ENCODE measurements at places on chromosomes 5 and 9.
A peak's percentile ranks its signal among the peaks of the same experiment; 100 is the strongest.

DNA sequence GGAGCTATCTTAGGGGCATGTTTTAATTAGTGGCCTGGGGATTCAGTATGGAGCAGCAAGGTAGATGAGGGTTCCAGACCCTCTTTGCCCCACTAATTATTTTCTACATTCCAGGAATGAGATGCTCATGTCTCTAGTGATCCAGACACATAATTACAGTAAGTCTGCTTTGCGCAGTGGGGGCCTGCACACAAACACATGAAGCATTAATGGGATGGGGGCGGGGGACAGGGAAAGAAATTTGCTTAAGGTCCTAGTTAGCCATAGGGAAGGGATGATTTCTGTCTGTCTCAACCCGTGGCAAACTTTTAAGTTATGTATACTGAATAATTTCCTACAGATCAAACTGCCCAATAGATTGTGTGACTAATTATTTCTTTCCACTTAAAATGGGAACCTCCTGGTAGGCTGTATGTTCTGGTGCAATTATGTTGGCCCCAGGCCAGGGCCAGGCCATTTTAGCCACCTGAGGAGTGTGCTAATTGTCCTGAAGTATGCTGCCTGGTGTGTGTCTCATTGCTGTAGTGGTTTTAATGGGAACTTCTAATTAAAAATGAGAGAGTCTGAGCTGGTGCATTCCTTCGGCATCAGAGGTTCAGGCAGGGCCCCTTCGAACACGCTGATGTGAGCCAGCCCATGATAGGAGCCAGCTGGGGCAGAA lies 134.4 kb downstream of the PTTG1 start:
- DNase-seq, result no peak

DNA sequence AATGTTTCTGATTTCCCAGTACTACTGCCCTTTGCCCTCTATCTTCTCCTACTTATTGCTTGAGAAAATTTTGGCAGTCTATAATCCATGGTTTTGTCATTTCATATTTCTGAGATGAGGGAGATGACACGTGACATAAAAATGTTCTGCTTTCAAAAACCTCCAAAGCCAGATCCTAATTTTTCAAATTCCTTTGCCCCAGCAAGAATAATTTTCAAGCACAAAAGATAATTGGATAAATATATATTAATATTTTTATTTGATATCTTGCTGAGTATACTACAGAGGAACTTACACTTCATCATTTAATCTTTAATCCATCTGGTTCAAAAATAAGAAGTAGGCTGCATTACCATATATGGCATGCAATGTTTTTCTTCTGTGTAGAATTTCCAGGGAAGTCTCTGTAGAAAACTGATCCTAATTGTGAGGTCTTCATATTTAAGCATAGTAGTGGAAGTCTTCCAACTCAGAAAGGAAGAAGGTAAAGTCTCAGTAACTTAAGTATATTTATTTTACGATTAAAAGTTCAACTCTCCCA lies 1738.8 kb downstream of the EFNA5 start:
- DNase-seq, result no peak

DNA sequence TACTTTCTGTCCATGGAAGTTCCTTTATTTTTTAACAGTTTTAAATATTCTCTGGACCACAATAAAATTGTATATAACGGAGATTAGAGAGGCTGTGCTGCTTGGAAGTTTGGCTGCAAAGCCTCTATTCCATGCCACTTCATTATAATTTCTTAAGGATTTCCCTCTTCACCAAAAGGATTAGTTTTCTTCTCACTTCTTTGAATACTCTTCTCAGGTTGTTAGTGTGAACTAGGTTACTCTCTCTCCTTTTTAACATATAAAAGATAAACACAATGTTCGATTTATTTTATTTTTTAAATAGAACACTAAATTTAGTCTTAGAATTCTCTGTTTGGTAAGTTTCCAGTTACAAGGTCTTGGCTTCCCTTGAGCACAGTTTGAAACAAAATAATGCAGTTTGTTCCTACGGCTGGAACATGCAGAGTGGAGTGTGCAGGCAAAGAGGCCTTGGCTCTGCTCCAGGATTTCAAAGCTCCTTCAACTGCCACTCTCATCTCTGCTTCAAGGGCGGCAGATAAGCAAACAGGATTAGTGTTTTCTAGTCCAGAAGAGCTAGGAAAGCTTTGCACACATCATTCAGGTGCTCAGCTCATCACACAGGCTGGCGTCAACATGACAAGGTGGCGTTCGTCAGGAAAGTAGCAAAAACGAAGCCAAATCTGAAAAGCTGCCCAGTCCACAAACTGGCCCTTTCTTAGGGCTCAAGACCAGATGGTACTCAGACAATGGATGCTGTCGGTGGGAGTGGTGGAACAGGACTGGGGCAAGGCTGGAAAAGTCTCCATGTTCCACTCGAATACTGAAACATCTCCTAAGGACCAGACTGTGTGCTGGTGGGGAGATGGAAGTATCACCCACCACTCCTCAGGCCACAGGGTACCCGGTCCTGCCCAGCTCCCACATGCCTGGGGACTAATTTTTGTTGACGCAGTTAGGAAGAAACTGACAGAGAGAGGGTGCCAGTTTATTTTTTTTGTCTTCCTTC lies 286.6 kb downstream of the CRB2 start:
- no peak for DNase-seq

- DNase-seq, result no peak
Observed at GRCh38 chr9:8605096-8605495, 805.5 kb upstream of the DMAC1 start.

GRCh38 chr9:114321759-114322158 lies 1.1 kb upstream of the ORM1 start:
- DNase-seq, result no peak

GRCh38 chr9:95132366-95133324 lies 184.9 kb downstream of the FANCC start:
- no peak for DNase-seq

GRCh38 chr9:97740848-97741821 lies 44.0 kb upstream of the XPA start:
- peak; percentile 46 for DNase-seq

DNA sequence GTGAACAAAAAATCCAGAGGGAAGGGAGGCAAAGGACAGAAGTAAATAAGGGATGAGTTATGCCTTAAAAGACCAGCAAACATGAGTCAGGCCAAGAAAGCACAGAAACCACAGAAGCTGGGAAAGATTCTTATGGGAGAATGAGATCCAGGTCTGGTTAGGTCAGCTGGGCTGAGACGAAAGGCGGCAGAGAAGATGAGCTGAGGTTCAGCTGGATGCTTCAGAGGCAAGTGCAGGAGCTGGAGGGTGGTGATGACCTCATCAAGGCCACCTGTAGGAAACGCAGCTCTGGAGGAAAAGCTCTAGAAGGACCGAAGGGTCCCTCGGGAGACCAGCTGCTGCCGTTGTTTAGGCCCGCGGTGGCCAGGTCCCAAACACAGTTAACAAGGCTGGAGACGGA lies 152.0 kb downstream of the MYO10 start:
- DNase-seq, result no peak

DNA sequence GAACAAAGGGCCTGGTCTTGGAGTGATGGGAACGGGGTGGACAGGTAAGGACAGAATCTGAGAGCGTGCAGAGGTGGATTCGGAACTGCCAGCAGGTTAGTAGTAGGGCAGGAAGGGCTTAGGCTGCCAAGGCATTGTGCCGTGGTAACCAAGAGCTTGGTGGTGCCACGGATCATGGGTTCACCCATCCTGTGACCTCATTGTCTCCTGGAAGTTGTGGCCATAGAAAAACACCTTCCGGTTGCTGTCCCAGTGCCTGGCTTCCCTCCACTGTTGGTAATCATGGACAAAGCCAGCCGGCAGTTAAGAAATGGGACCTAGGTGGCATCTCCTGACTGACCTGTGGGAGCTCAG lies 42.5 kb upstream of the CFAP157 start:
- no peak for DNase-seq

DNA sequence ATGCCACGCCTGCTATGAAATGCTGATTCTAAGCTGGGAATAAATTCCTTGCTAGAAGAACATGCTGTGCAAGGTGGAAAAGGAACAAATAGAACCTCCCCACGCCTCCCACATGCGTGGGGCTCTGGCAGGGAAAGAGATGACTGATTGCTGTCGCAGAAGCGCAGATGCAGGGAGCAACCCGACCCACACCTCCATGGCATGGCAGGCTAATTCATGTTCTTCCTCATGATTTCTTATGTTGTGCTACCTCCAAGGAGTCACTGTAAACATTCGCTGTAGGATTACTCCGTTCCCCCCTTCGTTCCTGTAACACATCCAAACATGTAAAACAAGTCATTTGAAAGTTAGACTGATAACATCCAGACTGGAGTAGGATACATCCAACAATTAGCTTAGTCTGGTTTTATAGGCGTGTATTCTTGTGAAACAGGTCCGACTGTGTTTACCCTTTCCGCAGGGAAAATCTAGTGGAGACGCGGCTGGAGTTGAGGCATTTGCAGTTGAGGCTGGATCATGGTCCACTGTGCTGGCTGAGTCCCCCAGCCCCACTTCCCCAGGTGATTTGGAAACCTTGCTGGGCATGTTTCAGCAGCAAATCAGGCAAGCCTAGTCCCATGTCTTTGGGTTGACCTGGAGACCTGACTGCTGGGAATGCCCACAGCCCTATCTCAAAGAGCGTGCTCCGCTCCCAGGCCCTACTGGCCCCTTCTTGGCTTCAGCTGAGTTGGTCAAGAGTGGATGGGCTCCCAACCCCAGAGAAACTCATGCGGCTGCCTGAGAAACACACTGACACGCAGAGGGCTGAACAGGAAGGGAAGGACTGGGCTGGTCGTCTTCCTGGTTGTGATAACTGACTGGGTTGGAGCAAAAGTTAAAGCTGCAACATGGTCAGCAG lies 24.8 kb upstream of the ANKRD33B start:
- DNase-seq, result no peak

- no peak for DNase-seq
Observed at GRCh38 chr5:158802941-158803341, 296.8 kb downstream of the EBF1 start.

DNA sequence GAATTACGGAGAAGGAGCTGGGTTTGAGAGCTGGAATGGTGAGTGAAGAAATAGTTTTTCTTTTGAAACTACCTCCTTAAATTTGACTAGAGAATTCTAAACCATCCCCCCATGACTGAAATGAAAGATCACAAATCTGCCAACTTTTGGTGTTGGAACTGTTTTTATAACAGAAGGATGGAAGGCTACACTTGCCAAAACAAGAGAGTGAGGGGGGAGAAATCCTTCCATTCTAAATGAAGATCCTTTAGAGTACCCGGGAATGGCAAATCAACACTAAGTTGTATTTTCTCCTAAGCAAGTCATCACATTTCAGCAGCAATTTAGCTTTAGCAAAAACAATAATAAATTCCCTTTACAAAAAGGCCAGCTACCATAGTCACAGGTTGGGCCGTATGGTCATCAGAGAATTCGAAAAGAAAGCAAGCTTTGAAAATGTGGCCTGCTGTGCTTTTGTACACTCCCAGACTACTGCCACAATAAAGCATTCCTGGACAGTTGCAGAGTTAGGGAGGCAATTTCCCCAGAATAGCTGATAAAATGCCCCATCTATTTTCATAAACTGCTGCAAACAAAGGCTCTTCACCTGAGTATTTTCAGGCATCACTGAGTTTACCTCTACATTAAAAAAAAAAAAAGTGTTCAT lies 25.0 kb upstream of the FREM1 start:
- no peak for DNase-seq

- DNase-seq, result peak; percentile 24
Observed at GRCh38 chr9:114098021-114098935, 814 bp downstream of the KIF12 start.

DNA sequence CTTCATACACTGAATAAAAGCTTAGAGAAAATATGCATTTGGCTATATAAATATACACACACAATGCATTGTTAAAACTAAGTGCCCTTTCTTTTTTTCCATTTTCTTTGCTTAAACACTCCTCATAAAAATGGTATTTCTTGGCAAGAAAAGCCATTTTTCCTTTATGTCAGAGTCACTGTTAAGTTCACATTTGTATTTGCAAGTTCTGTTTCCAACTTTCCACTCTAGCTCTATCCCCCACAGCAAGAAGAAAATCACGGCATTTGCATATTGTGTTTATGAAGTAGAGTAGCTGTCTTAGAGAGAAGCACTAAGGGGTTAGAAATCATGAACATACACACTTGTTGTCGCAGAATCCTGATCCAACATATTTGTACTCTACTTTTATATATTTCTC lies 662.1 kb upstream of the MEF2C start:
- no peak for DNase-seq

- DNase-seq, result no peak
Observed at GRCh38 chr9:136043441-136043991, 51.6 kb downstream of the NACC2 start.

GRCh38 chr5:139637438-139638089 lies 10.6 kb upstream of the CXXC5 start:
- DNase-seq, result peak; percentile 71

DNA sequence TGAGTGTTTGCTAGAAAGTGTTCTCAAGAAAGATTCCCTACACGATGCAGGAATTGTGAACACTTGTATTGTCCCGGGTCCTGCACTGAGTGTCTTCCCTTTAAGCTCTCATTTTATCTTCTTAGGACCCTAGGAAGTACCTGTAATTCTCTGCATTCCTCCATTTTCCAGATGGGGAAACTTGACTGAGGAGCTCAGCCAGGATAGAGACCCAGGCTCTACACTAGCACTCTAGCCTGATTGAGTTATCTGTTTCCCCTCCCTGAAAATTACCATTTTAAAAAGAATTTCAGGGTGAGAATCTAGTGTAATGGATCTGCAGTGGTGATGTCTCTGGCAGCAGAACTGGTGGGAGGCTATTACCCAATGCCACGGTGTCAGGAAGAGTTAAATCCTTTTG lies 453.9 kb downstream of the KDM4C start:
- DNase-seq, result no peak

- no peak for DNase-seq
Observed at GRCh38 chr5:76733049-76733417, 17.1 kb downstream of the F2R start.

DNA sequence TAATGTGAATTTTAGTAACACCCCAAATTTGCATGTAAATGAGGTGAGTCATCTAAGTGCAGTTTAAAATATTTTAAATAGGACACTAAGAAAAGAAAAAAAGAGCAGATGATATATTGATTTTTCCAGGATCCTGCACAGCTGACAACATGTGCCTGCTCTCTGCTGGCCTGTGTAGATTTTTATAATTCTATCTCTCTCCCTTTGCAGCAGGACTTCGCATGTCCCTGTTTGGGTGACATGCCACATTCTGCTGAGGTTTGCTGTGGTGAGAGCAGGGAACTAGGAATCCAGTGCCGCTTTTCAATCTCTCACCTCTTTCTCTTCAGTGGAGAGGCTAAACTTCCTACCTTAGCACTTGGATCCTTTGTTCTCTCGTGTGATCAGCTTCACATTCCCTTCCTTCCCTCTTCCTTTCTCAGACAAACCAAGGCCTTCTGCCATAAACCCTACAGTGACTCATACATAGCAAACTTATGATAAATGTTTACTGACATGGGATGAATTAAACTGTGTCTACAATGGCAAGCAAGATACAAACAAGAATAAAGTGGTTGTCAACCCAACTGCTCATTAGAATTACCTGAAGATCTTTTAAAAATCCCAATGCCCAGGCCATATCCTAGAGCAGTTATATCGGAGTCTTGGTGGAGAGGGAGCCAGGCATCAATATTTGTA lies 198.8 kb upstream of the EFNA5 start:
- no peak for DNase-seq

GRCh38 chr5:168434746-168435321 lies 51.4 kb upstream of the RARS1 start:
- DNase-seq, result no peak

Data from stimulated activated naive CD8-positive, alpha-beta T cell treated with anti-CD3 and anti-CD28 coated beads, Interleukin-15, amount 100 ng/mL, for 72 hours (primary cell).